ENCODE measurements at places on chromosomes 7 and 10.

DNA sequence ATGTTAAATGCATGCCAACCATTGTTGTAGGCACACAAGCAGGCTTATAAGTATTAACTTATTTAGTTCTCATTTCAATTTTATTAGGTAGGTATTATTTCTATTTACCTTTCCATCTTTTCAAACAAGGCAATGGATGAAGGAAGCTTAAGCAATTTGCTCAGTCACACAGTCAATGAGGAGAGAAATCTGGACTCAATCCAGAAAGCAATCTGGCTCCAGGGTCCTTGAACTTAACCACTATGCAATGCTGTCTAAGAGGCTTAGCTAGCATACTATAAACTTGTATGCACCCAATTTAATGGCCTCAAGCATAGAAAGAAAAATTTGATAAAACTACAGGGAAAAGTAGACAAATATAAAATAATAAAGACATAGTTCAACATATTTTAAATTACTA is 88.6 kb downstream of the VWDE start:
- DNase-seq: no peak

- no peak for DNase-seq
These were observed 8.7 kb upstream of the EN2 start for GRCh38 chr7:155449008-155449868.

- DNase-seq: no peak
These were observed 11.6 kb downstream of the NAMPT start for GRCh38 chr7:106273009-106273668.

- DNase-seq: no peak
These were observed 94.5 kb downstream of the RELN start for GRCh38 chr7:103894656-103895596.

DNA sequence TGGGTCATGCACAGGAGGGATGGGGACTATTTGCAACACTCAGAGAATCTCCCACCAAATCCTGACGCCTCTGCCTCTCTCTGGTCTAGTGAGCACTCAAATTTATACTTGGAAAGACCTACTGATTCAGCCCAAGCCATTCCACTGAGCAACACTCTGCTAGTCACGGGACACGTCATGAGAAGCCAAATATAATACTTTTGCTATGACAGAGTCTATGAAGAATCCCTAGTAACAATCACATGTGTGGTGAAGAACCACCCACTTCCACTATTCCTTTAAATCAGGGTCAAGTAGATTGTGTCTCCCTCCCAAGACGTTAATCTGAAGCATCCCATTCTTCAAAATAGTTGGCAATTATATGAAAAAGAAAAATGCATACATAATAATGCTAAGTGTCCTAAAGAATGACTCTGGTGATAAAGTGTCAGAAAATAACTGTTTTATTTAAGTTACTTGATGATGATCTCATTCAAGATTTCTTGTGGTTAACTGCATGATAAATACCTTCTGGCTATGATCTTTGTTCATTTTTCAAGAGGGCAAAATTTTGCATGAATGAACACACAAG is 28.5 kb downstream of the CHCHD3 start:
- DNase-seq: no peak

DNA sequence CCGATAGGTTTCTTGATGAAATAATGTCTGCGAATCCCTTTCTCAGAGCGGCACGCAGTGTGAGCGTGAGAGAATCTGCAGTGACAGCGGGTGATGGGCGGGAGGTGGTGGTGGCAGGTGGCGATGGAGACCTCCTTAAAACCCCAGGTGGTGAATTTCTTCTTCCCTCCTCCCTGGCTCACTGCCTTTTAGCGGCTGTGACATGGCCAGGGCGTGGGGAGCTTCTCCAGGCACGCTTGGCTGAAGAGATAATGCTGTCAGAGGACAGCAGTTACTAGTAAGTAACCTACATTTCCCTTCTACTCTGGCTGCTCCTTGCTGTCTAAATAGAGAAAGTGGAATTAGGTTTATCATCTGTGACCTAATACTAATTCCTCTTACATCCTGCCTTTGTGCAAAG is 141.4 kb upstream of the INSYN2A start:
- no peak for DNase-seq

GRCh38 chr10:51255381-51255780 is 181.1 kb downstream of the PRKG1 start:
- DNase-seq: no peak

DNA sequence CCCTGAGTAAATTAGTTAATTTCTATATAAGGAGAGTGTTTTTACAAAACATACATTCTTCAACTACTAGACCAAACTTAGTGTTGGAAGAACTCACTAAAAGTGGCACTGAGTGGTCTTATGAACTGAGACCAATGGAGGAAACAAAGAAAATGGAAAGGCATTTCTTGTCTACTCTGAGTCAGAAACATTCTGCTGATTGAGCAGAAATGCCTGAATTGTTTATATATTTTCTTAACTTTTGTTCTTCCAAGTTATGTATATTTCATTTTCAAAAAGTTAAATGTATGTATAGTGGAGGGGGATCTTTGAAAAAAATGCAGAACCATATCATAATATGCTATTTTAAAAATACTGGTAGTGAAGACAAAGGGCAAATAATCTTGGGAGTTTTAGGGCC is 320.7 kb downstream of the HGF start:
- DNase-seq: no peak

GRCh38 chr10:94607111-94607510 is 61.5 kb downstream of the HELLS start:
- DNase-seq: no peak

DNA sequence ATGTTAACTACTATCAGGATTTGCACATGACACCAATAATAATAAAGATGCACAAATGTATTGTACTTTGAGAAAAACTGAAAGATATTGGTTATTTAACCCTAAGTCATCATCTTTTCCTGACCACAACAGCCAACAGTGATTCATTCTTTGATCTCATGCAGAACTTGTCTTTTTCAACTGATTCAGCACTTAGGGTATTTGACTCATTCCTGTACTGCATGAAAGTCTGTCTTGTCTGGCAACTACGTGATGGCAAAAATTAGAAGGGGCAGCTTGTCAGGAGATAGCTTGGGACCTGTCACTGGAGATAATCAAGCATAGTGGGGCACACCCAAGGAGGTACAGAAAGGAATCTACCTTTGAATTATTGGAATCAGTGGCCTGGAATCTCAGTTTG is 77.8 kb upstream of the LRRC17 start:
- DNase-seq: no peak

All from stimulated activated CD8-positive, alpha-beta memory T cell treated with anti-CD3 and anti-CD28 coated beads, Interleukin-4, amount 100 ng/mL, for 24 hours (primary cell).